Activated CD8-positive, alpha-beta memory T cell treated with anti-CD3 and anti-CD28 coated beads for 1 hour (primary cell): ENCODE measurements at places on chromosomes 4 and X.

GRCh38 chr4:8747467-8748235 lies 124.0 kb downstream of the HMX1 start:
- DNase-seq = no peak

- DNase-seq = no peak
These were observed 535.9 kb downstream of the IQCM start for GRCh38 chr4:149279776-149280175.

DNA sequence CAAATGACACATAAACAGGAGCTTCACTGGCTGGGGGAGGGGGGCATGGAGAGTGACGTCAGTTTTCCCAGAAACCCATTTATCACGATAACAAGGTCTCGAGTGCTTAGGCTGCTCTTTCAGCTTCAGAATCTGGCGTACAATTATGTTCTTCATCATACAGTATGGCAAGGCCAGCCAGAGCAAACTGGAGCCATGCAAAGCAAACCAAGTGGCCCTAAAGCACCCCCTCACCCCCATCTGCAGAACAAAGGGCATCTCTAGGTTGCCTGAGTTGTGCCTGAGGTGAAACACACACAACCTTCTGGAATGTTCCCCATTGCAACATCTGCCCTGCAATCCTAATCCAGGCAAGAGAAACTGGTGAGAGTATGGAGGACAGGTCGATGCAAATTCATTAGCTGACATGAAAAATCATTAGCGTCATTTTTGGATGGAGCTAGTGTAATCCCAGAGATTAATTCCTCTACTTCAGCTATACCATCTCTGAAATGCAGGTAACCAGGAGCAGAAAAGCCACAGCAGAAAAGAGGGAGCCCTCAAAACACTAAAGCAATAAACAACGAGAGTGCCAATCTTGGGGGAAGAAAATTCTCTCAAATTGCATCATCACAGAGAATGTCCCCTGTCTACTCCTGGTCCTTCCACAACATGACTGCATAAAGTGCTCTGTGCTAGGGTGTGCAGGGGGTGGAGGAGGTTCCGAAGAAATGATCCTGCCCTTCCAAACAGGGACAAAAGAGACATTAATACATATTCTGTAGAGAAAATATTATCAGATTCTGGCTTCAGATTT lies 1.8 kb downstream of the SEPTIN6 start:
- DNase-seq = peak; percentile 41

GRCh38 chr4:11603591-11604194 lies 175.0 kb upstream of the HS3ST1 start:
- DNase-seq = no peak

DNA sequence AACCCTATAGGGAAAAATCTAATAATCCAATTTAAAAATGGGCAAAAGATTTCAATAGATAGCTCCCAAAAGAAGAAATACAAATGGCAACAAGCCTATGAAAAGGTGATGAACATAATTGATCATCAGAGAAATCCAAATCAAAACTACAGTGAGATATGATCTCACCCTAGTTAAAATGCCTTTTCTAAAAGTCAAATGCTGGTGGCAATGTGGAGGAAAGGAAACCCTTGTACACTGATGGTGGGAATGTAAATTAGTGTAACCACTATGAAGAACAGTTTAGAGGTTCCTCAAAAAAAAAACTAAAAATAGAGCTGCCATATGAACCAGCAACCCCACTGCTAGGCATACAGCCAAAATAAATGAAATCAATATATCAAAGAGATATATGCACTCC lies 44.5 kb downstream of the STPG2 start:
- DNase-seq = no peak

DNA sequence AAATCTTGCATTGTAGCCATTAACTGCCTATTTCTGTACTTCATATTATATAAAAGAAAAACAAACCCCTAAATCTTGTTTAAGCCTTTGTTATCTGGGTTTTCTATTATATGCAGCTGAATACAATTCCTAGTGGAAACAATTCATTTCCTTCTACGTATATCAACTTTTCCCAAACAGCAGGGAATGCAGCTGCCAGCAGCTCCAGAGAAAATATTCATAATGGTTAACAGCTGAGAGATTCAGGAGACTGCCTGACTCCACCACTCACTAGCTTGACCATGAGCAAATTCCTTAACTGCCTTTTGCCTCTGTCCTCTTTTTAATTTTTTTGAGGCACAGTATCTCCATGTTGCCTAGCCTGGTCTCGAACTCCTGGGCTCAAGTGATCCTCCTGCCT lies 146.2 kb downstream of the SPATA18 start:
- DNase-seq = no peak

- no peak for DNase-seq
These were observed 97.9 kb downstream of the ARHGEF9 start for GRCh38 chrX:63686878-63687714.

GRCh38 chrX:153776120-153776599 lies 4.7 kb upstream of the SRPK3 start:
- DNase-seq = no peak

DNA sequence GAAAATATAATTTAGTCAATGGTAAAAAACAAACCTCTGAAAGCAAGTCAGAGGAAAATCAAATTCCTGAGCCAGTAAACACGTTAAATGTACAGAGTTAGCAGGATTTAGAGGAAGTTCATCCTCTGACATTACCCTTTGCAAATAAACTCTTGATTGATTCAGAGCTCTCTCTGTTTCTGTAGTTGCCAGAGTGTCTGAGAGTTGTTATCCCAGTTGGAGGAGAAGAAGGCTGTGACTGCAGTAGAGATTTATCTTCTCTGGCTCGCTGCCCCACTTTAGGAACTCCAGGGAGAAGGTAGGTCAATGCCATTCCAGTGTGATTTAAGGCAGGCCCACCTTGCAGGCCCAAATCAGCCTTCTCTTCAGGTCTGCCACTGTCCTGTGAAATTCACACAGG lies 6.2 kb upstream of the AMOT start:
- DNase-seq = no peak

DNA sequence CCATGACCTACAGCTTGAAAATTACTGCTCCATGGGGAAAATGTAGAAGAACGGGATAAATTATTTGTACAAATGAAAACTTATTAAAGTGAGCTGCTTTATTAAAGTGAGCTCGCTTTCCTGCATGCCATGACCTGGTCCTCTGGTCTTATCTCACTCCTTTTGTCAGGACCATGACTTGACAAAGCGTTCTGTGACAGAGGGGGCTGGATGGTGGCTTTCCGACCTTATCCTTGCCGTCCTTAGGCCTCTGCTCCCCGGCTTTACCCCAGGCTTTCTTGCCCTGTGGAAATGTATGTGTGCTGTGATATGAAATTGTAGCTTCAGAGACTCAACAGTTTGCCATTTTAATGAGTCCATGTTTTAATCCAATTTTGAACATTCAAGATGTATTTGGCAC lies 44.0 kb upstream of the FBXW7 start:
- DNase-seq = no peak

GRCh38 chr4:178026999-178027398 lies 584.8 kb upstream of the AGA start:
- no peak for DNase-seq
